Endodermal cell (in vitro differentiated cells): ENCODE measurements at places on chromosomes 1 and 21.

- peaks cover 6% of the 10 kb centered on the region for H3K4me1 ChIP-seq
- peaks cover 16% of the 10 kb centered on the region for H3K27me3 ChIP-seq
- peak overlapping the region; percentile 81 for H3K4me3 ChIP-seq
- no peak for DNase-seq
- H3K27ac ChIP-seq: peak overlapping the region; percentile 100
These were observed 1.2 kb downstream of the HES4 start for GRCh38 chr1:998745-998994.

DNA sequence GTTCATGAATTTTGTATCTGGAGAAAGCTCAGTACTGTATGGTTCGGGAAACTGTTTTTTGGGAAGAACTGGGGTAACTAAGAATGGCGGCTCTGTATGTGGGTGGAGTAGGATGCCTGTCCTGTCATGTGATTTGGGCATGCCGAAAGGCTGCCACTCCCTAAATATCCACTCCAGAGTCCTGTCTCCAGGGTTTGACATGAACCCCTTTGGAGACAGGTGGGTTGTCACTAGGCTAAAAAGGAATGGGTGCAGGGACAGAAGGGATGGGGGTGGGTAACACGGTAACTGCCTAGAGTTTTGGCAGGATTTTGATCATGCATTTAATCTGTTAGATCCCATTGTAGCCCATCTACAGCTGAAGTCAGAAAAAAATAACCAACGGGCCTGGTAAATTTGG lies 150.1 kb downstream of the KCNJ6 start:
- H3K27me3 ChIP-seq: peaks cover 79% of the 10 kb centered on the region
- H3K27ac ChIP-seq: no peak overlapping the region
- peak; percentile 35 for DNase-seq
- H3K36me3 ChIP-seq: no peaks in the 10 kb centered on the region
- H3K4me3 ChIP-seq: no peak overlapping the region

- no peak for DNase-seq
- H3K27ac ChIP-seq: no peak overlapping the region
- no peaks in the 10 kb centered on the region for H3K4me1 ChIP-seq
- no peak overlapping the region for H3K4me3 ChIP-seq
These were observed 14.3 kb downstream of the CD2 start for GRCh38 chr1:116768416-116769103.

DNA sequence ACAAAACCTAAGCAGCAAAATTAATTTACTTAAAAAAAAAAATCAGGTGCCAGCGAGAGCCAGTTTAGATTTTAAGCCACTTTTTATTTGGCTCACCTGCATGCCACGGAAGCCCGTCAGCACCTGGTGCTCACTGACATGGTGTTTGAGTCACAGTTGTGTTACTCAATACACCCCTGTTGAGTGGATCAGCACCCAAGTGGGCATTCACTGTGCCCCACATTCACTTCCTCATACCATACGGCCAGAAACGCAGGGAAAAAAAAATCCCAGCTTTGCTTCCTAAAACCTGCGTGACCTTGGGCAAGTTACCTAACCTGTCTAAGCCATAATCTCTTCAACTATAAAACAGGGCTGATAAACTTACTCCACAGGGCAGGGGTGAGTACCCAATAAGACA lies 42.8 kb upstream of the SIM2 start:
- H3K27ac ChIP-seq: no peak overlapping the region
- no peaks in the 10 kb centered on the region for H3K36me3 ChIP-seq
- H3K4me1 ChIP-seq: no peaks in the 10 kb centered on the region
- H3K4me3 ChIP-seq: no peak overlapping the region
- H3K27me3 ChIP-seq: no peaks in the 10 kb centered on the region

GRCh38 chr1:169371404-169371803 lies 3.4 kb downstream of the BLZF1 start:
- no peak for DNase-seq
- no peaks in the 10 kb centered on the region for H3K27me3 ChIP-seq
- H3K36me3 ChIP-seq: peaks cover 42% of the 10 kb centered on the region
- H3K4me3 ChIP-seq: no peak overlapping the region
- H3K27ac ChIP-seq: no peak overlapping the region

DNA sequence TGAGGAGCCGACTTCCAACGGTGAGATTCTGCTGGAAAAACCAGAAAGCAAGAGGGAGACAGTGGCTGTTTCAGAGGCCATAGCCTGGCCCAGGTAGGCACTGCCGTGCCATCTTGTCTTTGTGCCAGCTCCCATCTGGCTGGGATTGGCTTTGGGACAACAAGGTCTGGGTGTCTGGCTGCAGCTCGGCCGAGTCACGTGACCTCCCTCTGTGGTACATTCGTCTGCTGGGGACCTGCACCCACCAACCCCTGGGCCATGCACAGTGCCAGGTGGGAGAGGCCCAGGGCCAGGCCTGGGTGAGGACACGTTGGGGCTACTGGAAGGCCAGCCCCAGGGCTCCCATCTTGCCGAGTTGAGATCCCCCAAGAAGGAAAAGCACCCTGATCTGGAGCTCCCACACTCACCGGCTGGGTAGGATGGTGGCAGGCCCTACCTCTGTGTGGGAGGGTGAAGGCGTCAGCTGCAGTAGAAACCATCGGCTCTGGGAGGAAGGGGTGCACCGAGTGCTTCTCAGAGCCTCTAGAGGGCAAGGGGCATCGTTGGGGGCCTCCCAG lies 25.3 kb upstream of the TTC34 start:
- H3K4me3 ChIP-seq: no peak overlapping the region
- no peak overlapping the region for H3K27ac ChIP-seq
- no peaks in the 10 kb centered on the region for H3K36me3 ChIP-seq
- no peaks in the 10 kb centered on the region for H3K27me3 ChIP-seq
- no peak for DNase-seq

GRCh38 chr1:115084902-115085511 lies 4.3 kb downstream of the TSPAN2 start:
- H3K4me1 ChIP-seq: peaks cover 3% of the 10 kb centered on the region
- H3K36me3 ChIP-seq: no peaks in the 10 kb centered on the region
- H3K4me3 ChIP-seq: no peak overlapping the region
- DNase-seq: no peak

GRCh38 chr1:79777481-79778219 lies 771.1 kb upstream of the ADGRL4 start:
- no peaks in the 10 kb centered on the region for H3K27me3 ChIP-seq
- H3K27ac ChIP-seq: no peak overlapping the region
- peaks cover 4% of the 10 kb centered on the region for H3K4me1 ChIP-seq

DNA sequence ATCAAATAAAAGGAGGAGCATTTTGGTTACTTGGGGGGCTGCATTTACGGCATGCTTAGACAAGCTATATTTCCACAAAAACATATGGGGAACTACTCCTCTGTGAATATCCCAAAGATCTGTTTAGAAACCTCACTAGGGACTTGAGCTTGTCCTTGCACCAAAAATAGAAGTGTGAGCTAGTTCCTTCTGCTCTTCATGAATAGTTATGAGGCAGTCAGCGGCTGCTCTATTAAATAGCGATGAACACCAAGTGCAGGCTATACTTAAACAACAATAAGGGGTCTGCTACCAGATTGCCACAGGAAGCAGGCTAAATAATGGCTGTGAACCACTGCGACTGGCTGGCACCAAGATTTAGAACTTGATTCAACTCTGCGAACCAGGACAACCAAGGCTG lies 190.1 kb downstream of the PCP4 start:
- H3K4me1 ChIP-seq: no peaks in the 10 kb centered on the region
- H3K27ac ChIP-seq: no peak overlapping the region
- no peaks in the 10 kb centered on the region for H3K27me3 ChIP-seq
- H3K36me3 ChIP-seq: peaks cover 66% of the 10 kb centered on the region
- no peak for DNase-seq
- H3K4me3 ChIP-seq: no peak overlapping the region

GRCh38 chr1:27575840-27576331 lies 28.1 kb downstream of the AHDC1 start:
- H3K4me1 ChIP-seq: peaks cover 32% of the 10 kb centered on the region
- H3K4me3 ChIP-seq: peak overlapping the region; percentile 69
- no peaks in the 10 kb centered on the region for H3K27me3 ChIP-seq
- peak; percentile 92 for DNase-seq
- H3K27ac ChIP-seq: peak overlapping the region; percentile 8

DNA sequence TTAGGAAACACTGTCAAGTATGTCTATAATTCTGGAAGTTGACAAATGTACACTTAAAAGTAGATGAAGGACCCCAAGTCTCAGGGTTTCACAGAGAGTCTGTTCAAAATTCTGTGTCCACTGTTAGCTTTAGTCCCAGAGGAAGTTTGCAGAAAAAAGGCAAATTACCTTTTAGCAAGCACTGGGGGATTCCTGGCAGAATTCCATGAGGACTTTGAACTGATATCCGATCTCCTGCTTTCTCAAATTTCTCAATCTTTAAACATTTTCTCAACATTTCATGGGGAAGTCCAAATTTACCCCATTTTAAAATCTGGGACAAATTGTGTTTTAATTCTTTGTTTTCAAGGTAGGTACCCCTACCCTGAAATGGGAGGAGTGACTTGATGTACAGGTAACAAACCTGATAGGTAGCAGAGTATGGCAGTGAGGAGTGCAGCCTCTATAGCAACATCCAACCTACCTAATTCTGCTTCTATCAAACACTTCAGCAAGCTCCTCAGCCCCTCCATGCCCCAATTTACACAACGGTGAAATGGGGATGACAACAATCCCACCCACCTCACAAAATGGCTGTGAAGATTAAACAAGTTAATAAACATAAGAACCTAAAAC lies 344.9 kb downstream of the OMA1 start:
- no peak for DNase-seq
- H3K4me3 ChIP-seq: no peak overlapping the region
- H3K4me1 ChIP-seq: no peaks in the 10 kb centered on the region
- no peaks in the 10 kb centered on the region for H3K27me3 ChIP-seq

- H3K36me3 ChIP-seq: no peaks in the 10 kb centered on the region
- no peak overlapping the region for H3K27ac ChIP-seq
- H3K4me1 ChIP-seq: no peaks in the 10 kb centered on the region
- DNase-seq: peak; percentile 90
- no peak overlapping the region for H3K4me3 ChIP-seq
- no peaks in the 10 kb centered on the region for H3K27me3 ChIP-seq
These were observed 2.2 kb upstream of the ARHGAP30 start for GRCh38 chr1:161071886-161072371.

DNA sequence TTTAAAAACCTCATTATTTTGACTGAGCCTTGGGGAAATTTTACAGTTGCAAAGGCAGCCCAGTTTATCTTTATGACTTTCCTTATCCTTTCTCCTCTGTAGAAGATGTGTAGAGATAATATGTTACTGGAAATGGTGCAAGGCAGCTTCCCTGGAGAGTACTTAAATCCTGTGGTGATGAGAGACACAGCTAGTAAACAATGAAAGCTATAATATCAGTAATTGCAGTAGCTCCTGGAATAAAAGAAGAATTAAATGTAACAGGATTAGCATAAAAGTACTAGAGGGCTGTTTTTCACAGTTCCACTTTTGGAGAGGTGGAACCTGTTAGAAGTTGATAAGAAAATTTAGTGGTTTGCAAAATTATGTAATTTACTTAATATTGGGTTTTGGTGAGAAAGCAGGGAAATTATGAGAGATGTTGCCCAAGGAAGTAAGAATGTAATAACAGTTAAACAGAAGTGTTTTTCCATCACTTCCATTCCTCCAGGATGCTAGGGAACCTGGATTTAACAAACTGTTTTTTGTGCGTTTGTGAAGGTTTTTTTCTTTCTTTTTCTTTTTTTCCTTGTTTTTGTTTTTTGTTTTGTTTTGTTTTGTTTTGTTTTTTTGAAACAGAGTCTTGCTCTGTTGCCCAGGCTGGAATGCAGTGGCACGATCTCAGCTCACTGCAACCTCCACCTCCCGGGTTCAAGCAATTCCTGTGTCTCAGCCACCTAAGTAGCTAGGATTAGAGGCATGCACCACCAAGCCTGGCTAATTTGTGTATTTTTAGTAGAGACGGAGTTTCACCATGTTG lies 15.7 kb upstream of the EDEM3 start:
- no peak overlapping the region for H3K4me3 ChIP-seq
- no peak overlapping the region for H3K27ac ChIP-seq
- H3K27me3 ChIP-seq: peaks cover 7% of the 10 kb centered on the region
- H3K36me3 ChIP-seq: no peaks in the 10 kb centered on the region
- H3K4me1 ChIP-seq: no peaks in the 10 kb centered on the region

GRCh38 chr1:230693221-230693620 lies 20.7 kb downstream of the AGT start:
- DNase-seq: no peak
- H3K27ac ChIP-seq: no peak overlapping the region
- no peaks in the 10 kb centered on the region for H3K4me1 ChIP-seq

DNA sequence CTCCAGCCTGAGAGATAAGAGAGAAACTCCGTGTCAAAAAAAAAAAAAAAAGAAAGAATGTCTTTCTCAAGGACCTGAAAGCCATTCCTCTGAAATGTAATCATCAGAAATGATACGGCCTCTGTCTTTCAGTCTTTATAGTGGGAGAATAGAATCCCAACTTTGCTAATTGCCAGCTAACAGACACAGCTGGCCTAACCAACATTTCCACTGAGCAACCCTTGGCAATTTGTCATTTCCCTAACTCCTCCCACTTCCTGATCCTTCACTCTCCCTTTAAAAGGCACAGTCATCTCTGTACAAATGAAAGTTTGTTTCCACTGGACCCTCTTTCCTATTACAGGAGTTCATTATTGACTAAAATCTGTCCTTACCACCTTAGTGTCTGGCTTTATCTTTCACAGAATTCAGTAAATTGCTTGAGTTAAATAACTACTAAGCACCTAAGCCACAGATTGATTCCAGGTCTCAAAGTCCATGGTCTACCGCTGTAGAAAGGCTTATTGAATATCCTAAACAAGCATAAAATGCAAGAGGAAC lies 4.3 kb upstream of the CBR1 start:
- H3K4me3 ChIP-seq: no peak overlapping the region
- H3K4me1 ChIP-seq: no peaks in the 10 kb centered on the region
- DNase-seq: no peak
- H3K27me3 ChIP-seq: no peaks in the 10 kb centered on the region
- H3K36me3 ChIP-seq: no peaks in the 10 kb centered on the region

DNA sequence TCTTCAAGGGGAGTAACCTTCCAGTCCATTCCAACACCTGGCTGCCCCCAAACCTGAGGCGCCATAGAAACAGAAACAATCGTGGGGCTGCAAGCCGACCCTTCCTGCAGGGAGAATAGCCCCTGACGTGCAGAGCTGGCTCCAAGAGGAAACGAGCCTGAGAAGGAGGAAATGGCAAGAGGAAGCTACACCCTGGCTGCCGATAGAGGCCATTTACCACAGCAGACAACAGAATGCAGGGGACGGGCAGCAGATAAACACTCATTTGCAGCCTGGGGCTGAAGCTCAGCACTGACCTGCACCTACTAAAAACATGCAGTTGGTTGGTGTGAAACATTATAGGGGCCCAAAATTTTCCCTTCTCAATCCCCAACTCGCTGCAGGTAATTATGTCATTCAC lies 8.7 kb upstream of the TDRD10 start:
- no peaks in the 10 kb centered on the region for H3K27me3 ChIP-seq
- H3K4me1 ChIP-seq: peaks cover 19% of the 10 kb centered on the region
- no peaks in the 10 kb centered on the region for H3K36me3 ChIP-seq
- no peak overlapping the region for H3K27ac ChIP-seq
- peak overlapping the region; percentile 51 for H3K4me3 ChIP-seq
- peak; percentile 76 for DNase-seq

DNA sequence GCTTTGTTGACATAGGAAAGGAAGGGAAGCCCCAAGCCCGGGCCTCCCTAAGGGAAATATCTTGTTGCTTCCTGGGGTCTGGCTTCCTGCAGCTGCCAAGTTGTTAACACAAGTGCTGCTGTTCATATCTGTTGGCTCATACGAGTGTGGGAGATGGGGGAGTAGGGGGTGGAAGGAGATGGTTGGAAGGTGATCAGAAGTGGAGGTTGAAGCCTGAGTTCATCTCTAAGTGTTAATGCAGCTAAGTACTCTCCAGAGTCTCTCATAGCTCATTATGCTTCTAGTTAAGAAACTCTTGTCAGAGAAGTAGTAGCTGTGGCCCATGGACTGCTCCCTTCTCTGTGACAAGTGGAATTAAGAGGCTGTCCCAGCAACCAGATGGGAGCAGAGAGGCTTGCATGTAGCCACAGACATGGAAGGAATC lies 319.2 kb upstream of the SPAG17 start:
- peak; percentile 61 for DNase-seq
- H3K36me3 ChIP-seq: no peaks in the 10 kb centered on the region
- no peaks in the 10 kb centered on the region for H3K27me3 ChIP-seq
